ENCODE measurements at places on chromosomes 6 and 20.

DNA sequence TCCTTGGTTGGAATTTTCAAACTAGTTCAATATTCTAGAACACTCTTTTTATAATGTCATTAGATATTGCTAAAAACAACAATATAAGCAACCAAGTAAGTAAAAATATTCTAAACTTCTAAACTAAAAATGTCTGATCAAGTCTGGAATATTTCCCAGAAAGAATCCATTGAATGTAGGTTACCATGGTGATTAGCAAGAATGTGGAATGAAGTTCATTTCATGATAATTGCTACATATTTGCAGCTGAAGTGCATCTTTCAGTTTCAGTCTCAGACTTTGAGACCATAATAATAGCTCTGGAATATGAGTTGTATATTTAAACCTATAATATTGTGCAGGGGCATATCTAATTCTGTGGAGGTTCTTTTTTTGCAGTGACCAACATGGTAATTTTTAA, 61.0 kb upstream of the NKAIN2 start:
- no peak for DNase-seq

GRCh38 chr6:90098001-90098531, 198.6 kb downstream of the BACH2 start:
- no peak for DNase-seq

GRCh38 chr20:15487030-15487429, 1086.2 kb downstream of the KIF16B start:
- no peak for DNase-seq

DNA sequence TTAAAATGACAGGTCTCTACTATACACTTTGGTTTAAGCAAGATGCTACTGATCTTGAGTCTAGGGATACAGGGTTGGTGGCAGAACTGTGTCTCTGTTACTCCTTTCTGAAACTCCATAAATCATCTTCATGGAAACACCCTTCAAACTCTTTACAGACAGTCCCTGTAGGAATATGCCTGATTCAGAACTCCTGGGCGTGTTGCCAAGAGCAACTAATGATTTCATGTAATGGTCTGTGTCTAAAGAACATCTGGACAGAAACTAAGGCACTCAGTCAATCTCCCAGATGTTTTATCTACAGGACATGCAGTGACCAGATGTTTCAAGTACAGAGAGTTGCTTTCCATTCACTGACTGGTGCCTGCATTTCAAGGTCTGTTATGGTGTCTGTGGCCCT, 464.4 kb upstream of the CHD6 start:
- no peak for DNase-seq

DNA sequence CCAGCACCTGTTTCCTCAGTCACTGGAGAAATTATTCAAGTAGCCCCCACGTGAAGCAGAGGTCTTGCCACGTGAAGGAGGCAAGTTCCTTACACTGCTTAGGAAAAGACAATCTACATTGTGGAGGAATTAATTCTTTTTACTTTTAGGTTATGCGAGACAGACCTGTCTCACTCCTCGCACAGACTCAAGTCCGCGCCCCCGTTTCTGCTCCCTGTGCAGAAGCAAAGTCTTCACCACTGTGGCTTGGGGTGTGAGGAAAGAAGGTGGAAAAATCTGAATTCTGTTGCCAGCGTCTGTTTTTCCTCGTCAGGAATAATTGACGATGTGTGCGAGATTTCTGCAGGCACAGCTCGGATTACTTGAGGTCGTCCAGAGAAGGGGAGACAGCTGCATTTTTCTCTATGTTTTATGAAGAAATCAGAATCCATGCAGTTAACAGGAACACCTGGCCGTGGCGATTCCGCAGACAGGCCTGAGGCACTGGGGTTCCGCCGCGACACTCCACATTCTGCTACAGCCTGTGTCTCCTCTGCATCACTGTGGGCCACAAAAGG, 185.1 kb downstream of the SMOC2 start:
- no peak for DNase-seq

- no peak for DNase-seq
Measured at GRCh38 chr6:31057426-31058003, 47.2 kb downstream of the MUC22 start.

- DNase-seq = no peak
Measured at GRCh38 chr20:3434232-3434631, 26.8 kb upstream of the DNAAF9 start.

GRCh38 chr6:157586088-157586414, 205.1 kb downstream of the ZDHHC14 start:
- DNase-seq = no peak

DNA sequence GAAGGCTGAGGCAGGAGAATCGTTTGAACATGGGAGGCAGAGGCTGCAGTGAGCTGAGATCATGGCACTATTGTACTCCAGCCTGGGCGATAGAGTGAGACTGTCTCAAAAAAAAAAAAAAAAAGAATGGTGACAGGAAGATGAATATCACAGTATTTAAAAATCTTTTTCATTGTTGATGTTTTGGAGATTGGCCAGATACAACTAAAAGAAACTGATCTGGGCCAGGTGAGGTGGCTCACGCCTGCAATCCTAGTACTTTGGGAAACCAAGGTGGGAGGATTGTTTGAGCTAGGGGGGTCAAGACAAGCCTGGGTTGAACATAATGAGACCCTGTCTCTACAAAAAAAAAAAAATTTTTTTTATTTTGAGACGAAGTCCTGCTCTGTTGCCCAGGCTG, 52.1 kb downstream of the TRAF3IP2 start:
- DNase-seq = no peak

DNA sequence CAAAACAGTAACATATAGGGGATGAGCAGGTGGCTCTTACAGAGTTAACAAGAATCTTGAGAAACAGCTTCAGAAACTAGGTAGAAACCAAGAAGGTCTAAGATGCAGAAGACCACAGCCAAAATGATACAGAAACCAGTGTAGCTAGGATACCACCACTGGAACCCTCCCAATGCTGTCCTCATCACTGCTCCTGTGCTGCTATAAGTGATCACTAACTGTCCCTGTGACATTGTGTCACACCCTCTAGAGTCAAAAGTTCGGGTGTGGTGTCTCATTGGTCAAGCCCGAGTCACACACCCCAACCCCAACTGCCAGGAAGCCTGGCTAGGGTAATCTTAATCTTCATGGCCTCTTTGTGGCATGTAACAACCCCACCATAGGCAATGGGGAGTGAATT, 153.1 kb downstream of the RCAN2 start:
- DNase-seq = no peak

DNA sequence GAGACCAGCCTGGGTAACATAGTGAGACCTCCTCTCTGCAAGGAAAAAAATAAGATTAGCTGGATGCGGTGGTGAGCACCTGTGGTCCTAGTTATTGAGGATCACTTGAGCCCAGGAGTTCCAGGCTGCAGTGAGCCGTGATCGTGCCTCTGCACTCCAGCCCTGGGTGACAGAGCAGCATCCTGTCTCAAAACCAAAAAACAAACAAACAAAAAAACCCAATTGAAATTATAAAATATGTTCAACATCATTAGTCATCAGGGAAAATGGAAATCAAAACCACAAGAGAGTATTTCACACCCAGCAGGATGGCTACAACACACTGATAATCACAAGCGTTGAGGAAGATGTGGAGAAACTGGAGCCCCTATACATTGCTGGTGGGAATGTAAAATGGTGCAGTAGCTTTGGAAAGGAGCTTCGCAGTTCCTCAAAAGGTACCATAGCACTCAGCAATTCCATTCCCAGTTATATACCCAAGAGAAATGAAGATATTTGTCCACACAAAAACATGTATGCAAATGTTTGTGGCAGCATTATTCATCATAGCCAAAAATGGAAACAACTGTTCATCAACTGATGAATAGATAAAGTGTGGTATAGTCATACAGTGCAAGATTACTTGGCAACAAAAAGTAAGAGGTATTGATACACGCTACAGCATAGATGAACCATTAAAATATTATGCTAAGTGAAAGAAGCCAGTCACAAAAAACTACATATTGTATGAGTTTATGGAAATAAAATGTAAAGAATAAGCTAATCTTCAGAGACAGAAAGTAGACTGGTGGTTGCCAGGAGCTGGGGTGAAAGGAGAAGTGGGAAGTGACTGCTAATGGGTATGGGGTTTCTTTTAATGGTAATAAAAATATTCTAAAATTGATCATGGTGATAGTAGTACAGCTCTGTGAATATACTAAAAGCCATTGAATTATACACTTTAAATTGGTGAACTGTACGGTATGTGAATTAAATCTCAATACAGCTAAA, 38.7 kb upstream of the RIPOR2 start:
- no peak for DNase-seq

- no peak for DNase-seq
Measured at GRCh38 chr20:49768204-49769047, 44.2 kb upstream of the SLC9A8 start.

- DNase-seq = no peak
Measured at GRCh38 chr20:49427751-49428518, 54.5 kb downstream of the KCNB1 start.

GRCh38 chr6:84601366-84601765, 163.0 kb downstream of the TBX18 start:
- DNase-seq = no peak

DNA sequence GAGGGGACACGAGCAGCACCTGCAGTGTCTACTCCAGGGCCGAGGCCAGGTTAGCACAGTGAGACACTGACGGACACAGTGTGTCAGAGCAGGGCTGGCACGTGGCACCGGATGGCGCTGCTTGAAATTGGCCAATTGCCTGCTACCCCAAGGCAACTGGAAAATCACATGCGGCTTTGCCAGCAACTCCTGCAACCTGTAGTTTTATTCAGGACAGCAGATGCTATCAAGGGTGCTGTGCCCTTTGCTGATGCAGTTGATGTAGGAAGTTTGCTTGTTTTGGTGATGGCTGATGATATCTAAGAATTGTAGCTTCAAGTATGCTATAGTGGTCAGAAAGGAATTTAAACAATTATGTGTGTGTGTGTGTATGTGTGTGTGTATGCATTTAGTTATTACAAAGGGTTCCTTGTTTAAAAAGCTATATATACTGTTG, 25.9 kb downstream of the RIN2 start:
- no peak for DNase-seq

DNA sequence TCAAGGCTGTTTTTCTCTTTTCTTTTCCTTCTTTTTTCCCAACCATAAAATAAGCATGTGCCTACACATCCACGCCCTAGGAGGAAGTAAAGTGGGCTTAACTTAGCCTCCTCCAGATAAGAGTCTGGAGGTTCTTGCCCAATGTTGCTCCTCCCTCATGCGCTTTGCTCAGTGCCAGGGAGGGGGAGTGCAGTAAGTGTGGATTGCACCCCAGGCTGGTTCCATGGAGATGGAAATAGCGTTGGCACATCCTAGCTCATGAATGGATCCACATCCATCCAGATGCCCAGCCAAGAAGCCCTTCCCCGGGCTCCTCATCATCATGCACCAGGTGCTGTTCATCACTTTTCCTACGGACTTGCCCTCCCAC, 58.2 kb downstream of the NEDD9 start:
- DNase-seq = no peak

GRCh38 chr6:165616116-165616515, 46.9 kb downstream of the PDE10A start:
- no peak for DNase-seq

DNA sequence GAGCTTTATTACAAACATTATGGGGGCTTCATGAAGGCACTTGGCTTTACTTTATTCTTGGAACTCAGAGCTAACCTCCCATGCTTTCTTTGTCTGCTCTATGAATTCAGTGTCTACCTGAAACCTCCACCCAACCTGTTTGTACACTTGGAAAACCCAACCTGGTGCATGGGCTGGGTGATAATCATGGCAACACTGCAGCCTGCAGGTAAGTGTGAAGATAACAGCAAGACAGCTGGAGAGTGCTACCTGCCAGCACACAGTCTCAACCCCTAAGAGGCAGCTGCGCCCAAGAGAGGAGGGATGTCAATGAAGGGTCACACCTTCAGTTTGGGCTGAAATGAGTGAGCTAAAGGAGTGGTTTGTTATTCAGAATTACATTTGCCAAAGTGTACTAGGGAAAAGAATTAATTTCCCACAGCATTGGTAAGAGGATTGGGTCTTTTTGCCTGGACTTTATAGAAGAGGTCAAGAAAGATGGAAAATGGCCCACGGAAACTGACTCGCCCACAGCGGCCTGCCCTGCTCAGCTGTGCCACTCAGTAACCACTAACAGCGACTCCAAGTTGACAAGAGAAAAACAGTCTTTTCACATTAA, 24.4 kb downstream of the FOXQ1 start:
- no peak for DNase-seq

DNA sequence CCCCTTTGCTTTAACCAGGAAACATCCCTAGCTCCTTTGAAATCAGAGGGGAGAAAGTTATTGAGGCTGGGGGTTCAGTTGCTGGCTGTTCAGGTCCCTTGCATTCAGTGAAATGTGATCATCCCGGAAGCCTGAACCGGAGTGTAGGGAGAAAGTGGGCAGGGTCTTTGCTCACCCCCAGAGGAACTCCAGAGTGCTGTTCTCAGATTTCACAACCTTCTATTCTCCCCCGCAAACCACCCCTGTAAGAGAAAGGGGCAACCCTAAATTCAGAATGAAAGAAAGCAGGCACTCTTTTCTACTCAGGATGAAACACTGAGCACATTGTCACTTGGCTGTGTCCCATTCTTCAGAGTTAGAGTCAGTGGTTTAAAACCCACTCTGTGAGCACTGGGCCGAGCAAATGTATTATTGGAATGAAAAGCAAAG, 139.8 kb downstream of the KHDC1L start:
- no peak for DNase-seq

- peak; percentile 71 for DNase-seq
Measured at GRCh38 chr20:33666293-33667244, at the start of gene ACTL10. Gene ACTL10, plus strand, starts transcription at chr20:33666943. Its CDS starts 555 bp downstream, at chr20:33667498.

DNA sequence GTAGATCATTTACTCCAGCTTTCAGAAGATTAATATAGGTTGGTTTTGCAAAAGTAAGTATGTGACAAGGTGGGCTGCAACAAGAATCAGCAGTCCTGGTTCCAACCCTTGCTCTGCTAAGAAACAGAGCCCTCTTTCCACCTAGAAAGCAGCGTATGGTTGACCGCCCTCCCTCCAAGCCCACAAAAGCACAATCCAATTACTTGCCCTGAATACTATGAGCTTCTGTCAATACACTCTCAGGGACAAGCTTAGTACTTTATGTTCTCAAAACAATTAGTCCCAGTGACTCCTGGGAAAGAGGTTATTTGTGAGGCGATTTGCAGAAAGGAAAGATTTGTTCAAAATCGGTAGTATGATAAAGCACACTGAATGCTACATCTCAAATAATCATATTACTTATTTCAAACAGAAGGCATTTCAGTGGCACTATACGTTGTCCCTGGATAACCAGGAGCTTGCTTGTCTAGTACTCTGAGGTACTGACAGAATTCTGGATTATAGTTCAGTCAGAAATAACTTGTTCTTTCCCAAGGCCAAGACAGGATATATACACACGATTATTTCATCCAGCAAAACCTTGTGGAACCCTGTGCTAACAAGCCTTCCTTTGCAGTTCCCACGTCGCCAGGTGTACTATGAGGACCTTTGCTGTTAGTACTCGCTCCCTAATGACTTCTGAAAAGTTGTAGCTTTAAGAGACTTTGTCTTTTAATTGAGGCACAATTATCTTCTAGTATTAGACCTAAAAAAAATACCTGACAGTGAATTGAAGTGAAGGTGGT, 96.9 kb upstream of the ADTRP start:
- DNase-seq = no peak

GRCh38 chr6:107793191-107793590, 30.9 kb downstream of the SCML4 start:
- no peak for DNase-seq

GRCh38 chr6:9503111-9503761, 911.6 kb downstream of the TFAP2A start:
- DNase-seq = no peak

GRCh38 chr6:92945799-92946198, 473.6 kb downstream of the EPHA7 start:
- DNase-seq = no peak

GRCh38 chr6:140844167-140844566, 1288.6 kb upstream of the GJE1 start:
- DNase-seq = no peak

Data from stimulated activated CD4-positive, alpha-beta T cell treated with anti-CD3 and anti-CD28 coated beads, TNF-alpha, amount 100 ng/mL, for 4 hours (primary cell).